CD4-positive, alpha-beta memory T cell (primary cell): ENCODE measurements at places on chromosomes 3 and 15.

DNA sequence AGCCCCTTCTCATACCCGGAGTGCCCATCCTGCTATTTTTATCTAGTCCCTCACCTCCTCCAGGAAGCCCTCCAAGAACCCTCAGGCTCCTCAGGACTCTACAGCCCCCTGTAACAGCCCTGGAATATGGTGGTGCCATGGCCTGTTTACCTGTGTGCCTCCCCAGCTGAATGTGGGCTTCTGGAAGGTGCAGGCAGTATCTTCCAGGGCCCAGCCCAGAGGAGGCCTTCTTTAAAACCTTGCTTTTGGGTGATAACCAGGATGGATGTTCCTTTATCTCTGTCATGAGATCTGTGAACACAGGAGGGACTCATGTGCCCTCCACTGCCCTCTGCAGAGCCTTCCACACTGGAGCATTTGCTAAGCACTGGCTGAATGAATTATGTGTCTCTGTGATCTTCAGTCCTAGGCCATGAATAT, 36.7 kb upstream of the MRPS22 start:
- DNase-seq = no peak

DNA sequence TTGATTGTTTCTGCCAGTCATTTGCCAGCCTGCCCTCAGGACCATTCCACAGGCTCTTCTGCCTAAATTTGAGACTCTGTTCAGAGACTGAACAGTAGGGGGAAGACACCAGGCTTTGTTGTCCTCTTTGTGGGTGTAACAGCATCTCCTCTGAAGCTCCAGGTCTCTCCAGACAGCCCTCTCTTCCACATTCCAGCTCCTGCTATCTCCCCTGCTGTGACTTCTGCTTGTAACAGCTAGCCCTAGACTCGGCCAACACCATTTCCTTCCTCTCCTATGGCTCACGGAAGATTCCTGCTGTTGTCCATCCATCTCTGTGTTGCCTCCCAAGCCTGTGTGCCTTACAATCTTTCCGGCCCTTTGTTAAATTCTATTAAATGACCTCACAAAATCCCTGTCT, 40.2 kb downstream of the SUCLG2 start:
- DNase-seq = no peak

GRCh38 chr3:185328324-185329004, 34.5 kb upstream of the MAP3K13 start:
- DNase-seq = no peak

- no peak for DNase-seq
Measured at GRCh38 chr3:106635826-106636225, 741.4 kb upstream of the CCDC54 start.

- no peak for DNase-seq
Measured at GRCh38 chr15:25333049-25333448, 105.8 kb downstream of the UBE3A start.

- no peak for DNase-seq
Measured at GRCh38 chr3:195911041-195911945, 2.9 kb upstream of the TNK2 start.

GRCh38 chr15:71125831-71126450, 10.7 kb downstream of the THSD4 start:
- DNase-seq = no peak

- no peak for DNase-seq
Measured at GRCh38 chr15:51658664-51659063, 22.6 kb upstream of the SCG3 start.

DNA sequence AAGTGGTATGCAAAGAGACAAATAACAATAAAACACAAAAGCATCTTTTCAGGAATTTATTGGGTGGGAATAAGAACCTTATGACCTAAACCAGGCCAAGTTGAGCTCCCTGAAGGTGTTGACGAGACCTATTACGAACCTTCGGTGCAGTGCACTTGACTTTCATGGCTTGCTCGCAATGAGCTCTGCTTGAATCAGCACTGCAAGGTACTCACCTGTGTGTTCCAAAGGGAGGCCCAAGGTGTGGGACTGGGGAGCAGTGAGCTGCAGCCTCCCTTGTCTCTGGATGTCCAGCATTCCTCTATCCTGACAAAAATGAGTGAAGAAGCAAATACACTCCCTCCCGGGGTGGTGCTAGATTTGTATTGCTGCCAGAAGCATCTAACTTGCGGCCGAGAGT, at the start of gene MDFIC2:
Gene MDFIC2, minus strand, starts transcription at position 303 of the 400 bp plus-strand sequence. CDS start 665 bp downstream, outside the sequence.
- DNase-seq = no peak

GRCh38 chr15:78085928-78086327, 6.4 kb upstream of the SH2D7 start:
- DNase-seq = no peak

DNA sequence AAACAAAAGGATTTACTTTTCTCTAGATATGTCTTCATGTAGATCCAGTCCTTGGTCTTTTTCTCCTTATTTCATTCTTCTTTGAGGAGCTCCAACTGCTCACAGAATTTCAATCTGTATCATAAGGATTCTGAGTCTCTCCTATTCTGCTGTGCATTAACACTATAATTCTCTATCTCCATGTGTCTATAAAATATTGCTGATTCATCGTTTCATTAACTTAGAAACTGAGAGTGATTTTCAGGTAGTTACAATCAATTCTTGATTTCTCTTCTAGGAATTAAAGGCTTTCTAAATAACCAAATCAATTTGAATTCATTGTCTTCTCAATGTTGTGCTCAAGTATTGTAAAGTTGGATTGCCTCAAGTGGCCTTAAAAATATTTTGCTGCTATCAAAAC, 651.5 kb upstream of the CADM2 start:
- DNase-seq = no peak

- no peak for DNase-seq
Measured at GRCh38 chr3:17580901-17581300, 161.5 kb downstream of the TBC1D5 start.

DNA sequence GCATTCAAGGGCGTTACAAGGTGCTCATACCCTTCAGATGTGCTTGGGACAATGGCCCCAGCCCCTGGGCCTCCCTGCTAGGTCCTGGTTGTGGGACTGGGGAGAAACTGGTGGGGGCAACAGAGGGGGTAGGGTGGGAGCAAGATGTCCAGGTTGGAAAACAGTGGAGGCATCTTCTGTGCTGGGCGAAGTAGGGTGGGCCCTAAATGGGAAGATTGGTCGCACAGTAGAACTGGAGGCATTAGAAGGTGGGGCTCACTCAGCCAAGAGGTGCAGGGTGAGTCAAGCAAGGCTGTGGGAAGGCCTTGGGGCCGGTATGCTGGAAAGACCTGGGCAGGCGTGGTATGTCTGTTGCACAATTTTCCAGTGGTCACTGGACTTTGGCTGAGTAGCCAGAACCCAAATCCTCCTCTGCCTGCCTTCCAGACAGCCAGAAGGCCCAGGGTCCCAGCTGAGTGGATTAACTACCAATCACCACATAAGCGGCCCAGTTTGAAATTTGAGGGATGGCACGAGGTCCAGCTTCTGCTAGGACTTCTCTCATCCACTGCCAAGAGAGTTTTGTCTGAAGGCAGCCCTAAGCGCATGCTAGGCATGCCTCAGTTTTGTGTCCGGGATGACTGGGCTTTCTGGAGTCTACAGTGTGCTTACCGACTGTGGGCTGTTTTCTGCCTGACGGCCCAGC, 74.5 kb downstream of the LSM3 start:
- DNase-seq = no peak

GRCh38 chr3:39106851-39107387, 508 bp downstream of the GORASP1 start:
- DNase-seq = no peak

- no peak for DNase-seq
Measured at GRCh38 chr15:86001200-86001599, 78.5 kb upstream of the AGBL1 start.

GRCh38 chr15:73679180-73679579, 5.0 kb upstream of the CD276 start:
- no peak for DNase-seq

DNA sequence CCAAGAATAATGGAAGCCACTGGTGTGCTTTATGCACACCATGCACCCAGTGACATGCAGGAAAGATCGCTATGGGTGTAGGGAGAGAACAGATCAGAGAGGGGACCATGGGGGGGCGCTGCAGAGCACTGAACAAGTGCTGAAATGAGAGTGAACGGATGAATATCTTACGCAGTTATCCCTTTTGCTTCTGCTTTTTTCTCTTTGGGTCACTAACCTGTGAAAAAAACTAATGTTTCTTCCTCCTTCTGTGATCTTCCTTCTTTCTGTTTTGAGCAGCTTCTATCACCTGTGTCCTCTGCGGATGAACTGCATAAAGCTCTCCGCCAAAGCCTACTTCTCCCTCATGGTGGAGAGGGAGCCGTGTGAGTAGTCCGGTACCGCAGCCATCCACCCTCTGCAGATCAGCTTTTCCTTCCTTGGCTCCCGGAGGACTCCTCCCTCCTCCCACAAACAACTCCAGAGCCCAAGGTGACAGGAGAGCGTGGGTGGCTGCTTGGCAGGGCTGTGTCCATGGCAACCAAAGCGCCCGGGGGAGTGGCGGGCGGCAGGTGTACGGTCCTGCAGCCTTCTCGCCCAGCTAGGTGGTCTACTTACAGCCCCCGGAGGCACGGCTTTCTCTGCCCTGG, 106.2 kb downstream of the DGKG start:
- DNase-seq = no peak

GRCh38 chr3:104768886-104769285, 597.8 kb upstream of the ALCAM start:
- no peak for DNase-seq

GRCh38 chr3:32510075-32510724, 7.5 kb upstream of the CMTM6 start:
- DNase-seq = peak; percentile 58

- no peak for DNase-seq
Measured at GRCh38 chr15:50542887-50543210, 3.6 kb downstream of the USP50 start.

GRCh38 chr15:65085990-65086679, 9.6 kb downstream of the KBTBD13 start:
- DNase-seq = no peak

DNA sequence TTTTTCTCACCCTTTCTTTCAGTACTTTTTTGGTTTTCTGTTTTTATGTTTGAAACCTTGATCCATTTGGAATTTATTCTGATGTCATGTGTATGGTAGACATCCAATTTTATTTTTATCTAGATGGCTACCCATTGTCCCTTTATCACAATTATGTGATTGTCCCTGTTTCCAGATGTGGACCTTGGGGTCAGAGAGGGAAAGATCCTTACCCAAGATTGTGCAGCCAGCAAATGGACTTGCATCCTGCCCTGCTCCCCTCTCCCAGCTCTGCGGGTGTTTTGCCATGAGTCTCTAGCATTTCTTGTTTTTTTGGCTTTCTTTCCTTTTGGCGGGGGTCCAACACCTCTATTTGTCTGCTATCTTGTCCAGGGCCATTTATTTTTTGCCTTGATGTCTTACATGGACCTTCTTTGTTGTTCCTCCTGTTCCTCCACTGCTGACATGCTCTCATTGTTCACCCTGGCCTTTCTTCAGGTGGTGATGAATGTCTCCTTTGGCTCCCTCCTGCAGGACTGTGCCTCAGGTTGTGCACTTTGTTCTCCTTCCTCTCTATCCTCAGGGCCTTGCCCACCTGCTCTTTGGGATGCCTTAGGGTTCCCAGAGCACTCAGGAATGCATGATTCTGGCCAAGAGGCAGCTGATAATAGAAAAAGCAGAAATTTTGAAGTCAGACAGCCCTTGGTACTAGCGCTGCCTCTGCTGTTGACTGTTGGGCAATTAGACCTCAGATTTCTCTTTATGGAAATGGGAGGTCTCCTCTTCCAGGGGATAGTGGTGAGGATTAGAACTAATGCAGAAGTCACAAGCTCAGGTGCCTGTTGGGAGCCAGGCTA, 84.3 kb downstream of the EEFSEC start:
- DNase-seq = no peak

DNA sequence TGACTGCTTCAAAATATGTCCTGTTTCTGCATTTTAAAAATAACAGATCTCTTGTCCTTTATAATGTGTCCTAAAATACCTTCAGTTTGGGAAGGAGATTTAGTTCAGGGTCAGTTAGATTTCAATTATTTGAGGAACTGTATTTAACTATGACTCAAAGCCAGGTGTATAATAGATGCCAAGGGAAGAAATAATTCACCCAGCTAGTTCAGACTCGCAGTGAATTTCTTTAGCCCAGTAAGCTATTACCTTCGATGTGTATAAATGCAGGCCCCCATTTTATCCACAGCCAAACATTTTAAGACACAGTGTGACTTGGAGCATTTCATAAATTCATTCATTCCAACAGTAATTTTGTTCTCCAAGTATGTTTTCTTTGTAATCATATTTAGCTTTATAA, 458.0 kb downstream of the ZNF385D start:
- no peak for DNase-seq

- DNase-seq = no peak
Measured at GRCh38 chr3:107172411-107172810, 204.8 kb upstream of the CCDC54 start.

GRCh38 chr15:88126695-88127431, 129.7 kb downstream of the NTRK3 start:
- DNase-seq = no peak

DNA sequence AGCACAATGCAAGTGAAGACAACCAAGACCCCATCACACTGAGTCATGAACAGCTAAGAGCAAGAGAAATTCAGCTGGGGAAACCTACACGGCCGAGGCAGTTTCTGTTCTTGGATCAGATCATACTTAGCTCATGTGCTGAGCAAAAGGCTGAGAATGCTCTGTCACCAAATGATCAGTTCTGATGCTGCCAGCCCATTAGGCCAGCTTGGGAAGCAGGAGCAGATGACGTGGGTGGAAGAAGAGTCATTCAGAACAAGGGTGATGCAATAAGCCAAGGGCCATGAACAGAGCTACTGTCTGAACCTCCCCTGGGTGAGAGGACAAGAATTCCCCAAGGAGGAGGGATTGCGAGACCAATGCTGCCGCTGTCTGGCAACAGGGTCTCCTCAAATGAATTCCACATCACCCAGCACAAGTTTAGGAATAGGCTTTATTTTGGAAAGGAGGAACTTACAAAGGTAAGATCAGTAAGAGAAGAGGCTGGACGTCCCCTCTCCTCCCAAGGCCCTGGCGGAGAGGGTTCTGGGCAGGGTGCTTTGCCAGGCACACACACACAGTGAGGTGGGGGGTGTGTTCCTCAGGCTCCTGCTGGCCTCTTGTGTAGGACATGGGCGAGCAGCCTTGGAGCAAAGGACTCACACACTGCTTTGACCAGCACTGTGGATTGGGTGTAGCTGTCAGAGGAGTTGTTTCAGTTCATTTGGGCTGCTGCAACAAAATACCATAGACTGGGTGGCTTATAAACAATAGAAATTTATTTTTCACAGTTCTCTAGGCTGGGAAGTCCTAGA, 65.6 kb upstream of the CTXND1 start:
- DNase-seq = no peak

- DNase-seq = no peak
Measured at GRCh38 chr3:52574056-52574965, 37.9 kb downstream of the UQCC5 start.
